ENCODE measurements at places on chromosomes 1 and 21.

DNA sequence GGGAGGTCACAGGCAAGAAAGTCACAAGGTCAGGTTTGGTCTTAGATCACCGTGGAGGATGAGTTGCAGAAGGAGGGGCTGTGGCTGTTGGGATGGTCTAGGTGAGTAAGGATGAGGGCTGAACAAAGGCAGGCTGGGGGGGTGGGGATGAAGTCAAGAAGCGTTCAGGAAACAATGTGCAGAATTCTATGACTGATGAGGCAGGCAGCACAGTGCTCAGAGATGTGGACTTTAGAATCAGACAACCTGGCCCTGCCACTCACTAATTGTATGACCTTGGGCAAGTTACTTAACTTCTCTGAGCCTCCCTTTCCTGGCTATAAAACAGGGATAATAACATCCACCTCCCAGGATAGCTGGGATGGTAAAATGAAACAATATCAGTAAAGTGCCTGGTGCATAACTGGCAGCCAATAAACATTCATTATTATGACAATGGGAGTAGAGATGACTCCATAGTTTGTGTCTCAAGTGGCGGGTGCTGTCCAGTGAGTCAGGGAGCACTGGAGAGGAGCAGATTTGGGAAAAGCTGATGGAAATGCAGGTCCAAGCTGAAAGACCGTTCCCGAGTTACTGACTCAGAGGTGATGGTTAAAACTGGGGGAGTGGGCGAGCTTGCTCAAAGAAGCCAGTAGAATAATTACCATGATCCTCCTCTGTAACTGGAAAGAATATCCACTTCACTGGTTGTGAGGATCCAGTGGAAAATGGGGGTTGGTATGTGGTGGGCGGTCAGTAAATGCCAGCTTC, 2.1 kb downstream of the TIE1 start:
- peak; percentile 77 for DNase-seq

GRCh38 chr21:37058261-37058660, 14.6 kb downstream of the PIGP start:
- no peak for DNase-seq

- no peak for DNase-seq
These were observed 162.6 kb downstream of the GABPA start for GRCh38 chr21:25897383-25897782.

- DNase-seq, result peak; percentile 30
These were observed 1.1 kb upstream of the RCAN3 start for GRCh38 chr1:24501371-24502064.

DNA sequence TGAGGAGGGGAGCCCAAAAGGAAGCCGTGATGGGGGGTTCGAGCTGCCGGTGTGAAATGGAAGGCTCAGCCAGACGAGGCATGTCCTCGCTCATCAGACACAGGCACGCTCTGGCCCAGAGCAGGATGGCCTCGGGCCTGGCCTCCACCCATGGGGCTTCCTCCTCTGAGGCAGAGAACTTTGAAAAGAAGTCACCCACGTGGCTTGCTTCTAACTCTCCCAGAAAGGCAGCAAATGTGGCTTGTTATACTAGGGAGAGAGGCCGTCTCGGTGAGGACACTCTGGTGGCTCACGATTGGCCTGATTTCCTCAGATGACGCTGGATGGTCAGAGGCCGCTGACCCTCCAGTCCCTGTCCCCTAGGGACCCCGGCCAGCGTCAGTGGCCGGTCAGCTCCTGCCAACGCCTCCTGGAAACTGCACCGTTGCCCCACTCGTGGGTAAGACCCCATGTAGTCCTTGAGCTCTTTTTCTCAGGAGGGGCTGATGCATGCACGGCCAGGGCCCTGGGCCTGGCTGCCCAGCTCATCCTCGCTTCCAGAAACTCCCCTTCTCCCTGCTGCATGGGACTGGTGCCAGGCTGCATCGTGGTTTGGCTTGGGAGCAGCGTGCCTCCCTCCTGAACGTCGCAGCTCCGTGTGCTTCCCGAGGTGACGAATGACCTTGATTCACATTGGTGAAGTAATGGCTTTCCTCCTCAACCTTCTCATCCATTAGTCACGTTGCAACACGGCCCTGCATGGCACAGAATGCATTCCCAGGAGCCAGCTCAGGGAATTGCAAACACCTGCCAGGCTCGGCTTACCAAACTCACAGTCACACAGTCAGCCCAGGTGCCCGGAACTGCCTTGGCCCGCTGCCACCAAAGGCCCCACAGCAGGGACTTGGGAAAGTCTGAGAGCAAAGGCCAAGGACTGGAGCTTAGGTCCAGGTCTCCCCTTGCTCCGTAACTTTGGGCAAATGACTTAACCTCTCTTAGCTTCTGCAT, 58.8 kb downstream of the TOMM20 start:
- no peak for DNase-seq

DNA sequence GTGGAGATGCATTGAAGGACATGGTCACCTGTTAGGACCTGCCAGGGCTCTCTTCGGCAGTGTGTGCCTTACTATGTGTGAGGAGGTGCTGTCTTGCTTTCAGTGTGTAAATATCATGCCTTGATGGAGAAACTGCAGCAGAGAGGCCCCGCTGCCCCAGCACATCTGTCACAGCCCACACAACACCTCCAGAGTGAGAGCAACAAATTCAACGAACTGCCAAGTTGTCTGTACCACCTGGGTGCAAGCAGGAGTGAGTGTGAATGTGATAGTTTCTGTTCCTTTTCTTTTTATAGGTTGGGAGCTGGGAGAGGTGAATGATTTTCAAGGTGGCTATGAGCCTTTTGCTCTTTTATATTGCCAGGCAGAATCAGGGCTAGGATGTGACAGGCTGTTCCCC, 114.6 kb upstream of the KIAA0040 start:
- DNase-seq, result no peak

DNA sequence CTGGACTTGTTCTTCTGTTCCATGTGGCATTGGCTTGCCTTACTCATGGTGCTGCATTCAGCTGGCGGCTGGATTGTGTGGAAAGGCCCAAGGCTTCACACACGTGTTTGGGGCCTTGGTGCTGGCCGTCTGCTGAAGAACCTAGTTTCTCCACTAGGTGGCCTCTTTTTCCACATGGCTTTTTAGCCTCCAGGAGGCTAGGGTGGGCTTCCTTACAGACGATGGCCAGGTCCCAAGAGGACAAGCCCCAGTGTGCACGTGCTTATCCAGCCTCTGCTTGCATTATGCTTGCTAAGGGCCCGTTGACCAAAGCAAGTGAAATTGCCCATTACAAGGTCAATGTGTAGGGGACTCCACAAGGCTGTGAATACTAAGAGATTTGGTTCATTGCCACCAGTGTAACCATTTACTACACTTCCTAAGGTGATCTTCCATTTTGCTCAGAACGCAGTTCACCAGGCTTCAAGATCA, 47.5 kb upstream of the FOXO6 start:
- DNase-seq, result peak; percentile 42

GRCh38 chr1:225449774-225450173, 21.9 kb upstream of the LBR start:
- no peak for DNase-seq

DNA sequence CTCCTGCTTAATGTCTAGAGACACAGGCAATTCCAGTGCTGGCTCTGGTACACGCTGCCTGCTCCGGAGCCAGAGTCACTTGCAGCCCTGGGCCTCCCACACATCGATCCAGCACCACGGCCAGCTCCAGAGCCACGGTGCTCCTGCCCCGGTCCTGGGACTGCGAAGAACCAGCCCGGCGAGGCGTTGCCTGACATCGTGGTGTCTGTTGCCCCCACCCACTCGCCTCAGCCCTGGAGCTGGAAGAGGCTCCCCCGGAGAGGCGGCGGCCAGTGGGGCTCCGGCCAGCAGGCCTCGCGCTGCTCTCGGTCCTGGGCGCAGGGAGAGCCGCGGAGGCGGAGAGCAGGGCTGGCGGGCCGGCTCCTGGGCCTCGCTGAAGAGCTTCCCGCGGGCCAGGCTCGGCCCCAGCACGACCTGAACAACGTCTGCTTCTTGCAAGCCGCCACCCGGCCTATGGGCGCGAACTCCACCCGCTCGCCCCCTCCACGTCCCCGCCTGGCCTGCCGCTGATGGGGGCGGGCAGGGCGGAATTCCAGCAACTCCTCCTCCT, 364.8 kb downstream of the CEP170 start:
- no peak for DNase-seq

DNA sequence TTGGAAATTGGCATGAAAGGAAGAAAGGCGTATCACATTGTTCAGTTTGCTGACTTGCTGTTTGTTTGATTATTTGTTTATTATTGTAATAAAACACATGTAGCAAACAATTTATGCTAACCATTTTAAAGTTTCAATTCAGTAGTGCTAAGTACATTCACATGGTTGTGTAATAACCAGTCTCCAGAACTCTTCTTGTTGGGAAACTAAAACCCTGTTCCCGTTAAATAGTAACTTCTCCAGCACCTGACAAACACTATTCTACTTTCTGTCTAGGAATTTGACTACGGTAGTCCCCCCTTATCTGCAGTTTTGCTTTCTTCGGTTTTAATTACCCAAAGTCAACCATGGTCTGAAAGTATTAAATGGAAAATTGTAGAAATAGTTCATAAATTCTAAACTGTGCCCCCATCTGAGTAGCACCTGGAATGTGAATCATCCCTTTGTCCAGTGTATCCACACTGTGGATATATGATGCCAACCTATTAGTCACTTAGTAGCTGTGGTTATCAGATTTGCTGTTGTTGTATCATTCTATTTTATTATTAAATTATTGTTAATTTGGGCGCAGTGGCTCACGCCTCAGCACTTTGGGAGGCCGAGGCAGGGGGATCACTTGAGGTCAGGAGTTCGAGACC, 5.5 kb downstream of the MORC3 start:
- peak; percentile 26 for DNase-seq

GRCh38 chr1:74502858-74503257, 9.6 kb downstream of the LRRC53 start:
- no peak for DNase-seq

DNA sequence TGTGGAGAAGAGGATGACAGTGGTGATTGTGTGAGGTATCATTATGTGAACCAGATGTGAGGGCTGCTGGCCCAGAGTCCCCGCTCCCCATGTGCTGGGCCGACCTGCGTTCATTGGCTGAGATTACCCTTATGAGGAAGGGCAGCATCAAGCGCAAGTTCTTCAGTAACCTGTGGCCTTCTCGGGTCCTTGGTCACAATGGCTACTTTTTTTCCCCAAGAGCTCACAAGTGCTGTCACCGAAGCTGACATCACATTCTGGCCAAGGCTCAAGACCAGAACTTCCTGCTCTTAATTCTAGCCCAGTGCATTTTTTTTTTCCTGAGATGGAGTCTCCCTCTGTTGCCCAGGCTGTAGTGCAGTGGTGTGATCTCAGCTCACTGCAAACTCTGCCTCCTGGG, 262.9 kb downstream of the RHOU start:
- DNase-seq, result no peak

DNA sequence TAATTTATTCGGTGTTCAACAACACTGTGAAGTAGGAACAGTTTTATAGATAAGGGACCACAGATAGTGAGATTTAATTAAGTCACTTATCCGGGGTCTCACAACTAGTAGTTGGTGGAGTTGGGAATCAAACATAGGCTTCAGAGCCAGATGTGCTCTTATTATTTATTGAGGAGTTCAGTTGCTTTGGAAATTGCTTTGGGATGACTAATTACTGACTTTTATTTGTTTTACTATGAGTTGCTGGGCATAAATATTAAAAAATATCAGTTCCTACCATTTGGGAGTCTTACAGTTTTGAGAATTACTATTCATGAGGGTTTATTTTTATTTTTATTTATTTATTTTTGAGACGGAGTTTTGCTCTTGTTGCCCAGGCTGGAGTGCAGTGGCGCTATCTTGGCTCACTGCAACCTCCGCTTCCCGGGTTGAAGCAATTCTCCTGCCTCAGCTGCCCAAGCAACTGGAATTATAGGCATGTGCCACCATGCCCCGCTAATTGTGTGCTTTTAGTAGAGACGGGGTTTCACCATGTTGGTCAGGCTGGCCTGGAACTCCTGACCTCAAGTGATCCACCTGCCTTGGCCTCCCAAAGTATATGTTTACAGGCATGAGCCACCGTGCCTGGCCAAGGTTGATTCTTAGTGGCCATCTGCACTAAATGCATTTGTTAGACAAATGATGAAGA, 27.7 kb downstream of the THRAP3 start:
- DNase-seq, result no peak

Measured in HuH-7 (cell line).